ENCODE measurements at places on chromosomes 6 and 20.
A peak's percentile ranks its signal among the peaks of the same experiment; 100 is the strongest.

GRCh38 chr6:84271061-84271716 lies 43.7 kb upstream of the CEP162 start:
- DNase-seq = no peak

GRCh38 chr6:3331971-3332370 lies 73.2 kb downstream of the PSMG4 start:
- DNase-seq = no peak

GRCh38 chr6:39902786-39903465 lies 31.3 kb downstream of the MOCS1 start:
- DNase-seq = no peak

DNA sequence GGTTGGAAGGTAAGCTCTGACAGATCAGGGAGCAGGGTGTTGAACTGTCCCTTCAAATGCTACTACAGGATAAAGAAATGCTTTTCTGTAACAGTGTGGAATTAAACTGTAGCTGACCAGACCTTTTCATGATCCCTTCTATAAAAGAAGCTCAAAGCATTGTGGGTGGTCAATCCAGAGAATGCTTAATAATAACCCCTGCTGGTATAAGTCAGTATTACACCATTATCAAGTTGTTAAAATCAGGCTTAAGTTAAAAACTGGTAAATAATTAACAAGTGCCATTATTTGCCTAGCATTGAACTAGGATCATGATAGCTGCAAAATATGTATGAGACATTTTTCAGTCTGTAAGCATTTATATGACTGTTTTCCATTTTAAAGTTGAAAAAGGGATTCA lies 468.9 kb downstream of the PKHD1 start:
- DNase-seq = no peak

- no peak for DNase-seq
These were observed 14.8 kb upstream of the PCK1 start for GRCh38 chr20:57545927-57546662.

- no peak for DNase-seq
These were observed 347.9 kb upstream of the TSHZ2 start for GRCh38 chr20:52624281-52624680.

DNA sequence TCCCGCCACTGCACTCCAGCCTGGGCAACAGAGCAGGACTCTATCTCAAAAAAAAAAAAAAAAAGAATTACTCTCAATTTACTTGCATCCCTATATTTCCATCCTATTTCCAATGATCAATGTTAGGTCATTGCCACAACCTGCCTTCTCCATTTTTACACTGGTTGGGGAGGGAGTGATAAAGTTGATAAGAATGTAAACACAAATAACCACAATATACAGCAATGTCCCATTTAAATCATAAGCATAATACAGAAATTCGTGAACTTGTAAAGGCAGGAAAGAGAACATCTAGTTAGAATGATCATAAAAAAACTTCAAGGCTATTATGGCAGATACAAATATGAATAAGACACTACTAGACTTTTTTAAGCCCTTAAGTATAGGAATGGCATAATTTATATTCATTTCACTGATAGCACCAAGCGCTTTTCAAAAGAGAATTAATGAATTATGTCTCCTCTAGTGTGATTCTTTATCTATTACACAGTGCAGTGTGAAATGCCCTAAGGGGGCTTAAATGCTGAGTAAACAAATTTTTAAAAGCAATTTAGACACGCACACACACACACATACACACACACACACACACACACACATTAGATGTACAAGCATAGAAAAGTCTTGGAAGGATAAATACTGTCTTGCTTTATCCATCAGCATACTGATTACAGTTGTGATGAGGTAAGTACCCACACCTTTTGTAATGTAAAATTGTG lies 33.5 kb upstream of the RAB23 start:
- no peak for DNase-seq

DNA sequence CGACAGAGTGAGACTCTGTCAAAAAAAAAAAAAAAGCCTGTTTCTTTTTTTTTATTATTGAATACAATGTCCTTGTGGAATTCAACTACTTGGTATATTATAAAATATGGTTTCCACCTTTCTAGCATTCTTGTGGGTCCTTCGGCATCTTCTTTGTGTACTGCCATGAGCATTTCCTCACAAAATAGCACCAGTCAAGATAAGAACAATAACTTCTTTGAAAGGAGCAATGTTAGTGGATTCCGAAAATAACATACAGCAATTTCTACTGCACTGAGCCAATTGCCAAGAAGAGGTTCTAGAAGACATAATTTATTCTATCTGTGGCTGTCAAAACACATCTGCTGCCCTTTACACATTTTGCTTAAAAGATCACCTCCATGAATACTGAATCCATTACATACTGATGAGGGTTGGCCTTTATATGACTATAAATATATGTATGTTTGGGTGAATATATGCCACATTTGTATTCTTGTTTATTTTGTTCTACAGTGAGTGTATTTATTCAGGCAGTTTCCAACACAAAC lies 19.1 kb upstream of the SPTLC3 start:
- no peak for DNase-seq

GRCh38 chr20:52364405-52364804 lies 172.8 kb upstream of the ZFP64 start:
- DNase-seq = no peak

- no peak for DNase-seq
These were observed 13.8 kb downstream of the FOXQ1 start for GRCh38 chr6:1325461-1326309.

- DNase-seq = no peak
These were observed 11.7 kb downstream of the TPD52L1 start for GRCh38 chr6:125165256-125165655.

- DNase-seq = no peak
These were observed 156.9 kb downstream of the GPX5 start for GRCh38 chr6:28682542-28682941.

- DNase-seq = no peak
These were observed 96.2 kb upstream of the CNR1 start for GRCh38 chr6:88262332-88262731.

GRCh38 chr20:2108987-2109386 lies 7.4 kb downstream of the STK35 start:
- peak; percentile 44 for DNase-seq

DNA sequence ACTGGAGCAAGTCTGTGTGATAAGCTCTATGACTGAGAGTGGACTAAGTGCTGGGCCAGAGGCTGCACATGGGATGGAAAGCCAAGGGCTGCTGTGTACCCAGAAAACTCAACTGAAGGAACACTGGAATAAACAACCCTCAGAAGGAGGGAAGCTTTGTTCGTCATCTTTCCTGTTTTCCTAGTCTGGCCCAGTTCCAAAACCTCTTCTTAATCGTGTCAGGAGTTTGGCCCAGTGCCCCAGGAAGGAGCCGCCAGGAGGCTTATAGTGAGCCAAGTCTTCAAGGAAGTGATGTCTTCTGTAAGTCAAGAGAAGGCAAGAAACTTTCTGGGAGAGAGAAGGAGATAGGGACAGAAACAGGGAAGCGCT lies 23.3 kb upstream of the TOP1 start:
- peak; percentile 94 for DNase-seq

DNA sequence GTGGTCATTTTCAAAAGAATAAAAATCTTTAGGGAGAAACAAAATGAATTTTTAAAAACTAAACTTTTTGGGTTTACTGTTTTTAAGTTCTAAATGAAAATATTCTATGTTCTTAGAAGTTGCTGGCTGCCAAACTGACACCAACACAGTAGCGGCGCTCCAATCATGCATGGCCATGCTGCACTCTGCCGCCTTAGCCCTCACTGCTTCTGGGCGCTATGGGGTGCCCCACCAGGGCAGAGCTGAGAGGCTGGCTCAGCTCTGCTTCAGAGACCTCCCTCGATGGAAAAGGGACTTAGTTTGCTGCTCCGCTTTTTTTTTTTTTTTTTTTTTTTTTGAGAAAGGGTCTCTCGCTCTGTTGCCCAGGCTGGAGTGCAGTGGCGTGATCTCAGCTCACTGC lies 20.9 kb downstream of the EZR start:
- DNase-seq = no peak

- no peak for DNase-seq
These were observed 176.6 kb upstream of the FERMT1 start for GRCh38 chr20:6299456-6299855.

DNA sequence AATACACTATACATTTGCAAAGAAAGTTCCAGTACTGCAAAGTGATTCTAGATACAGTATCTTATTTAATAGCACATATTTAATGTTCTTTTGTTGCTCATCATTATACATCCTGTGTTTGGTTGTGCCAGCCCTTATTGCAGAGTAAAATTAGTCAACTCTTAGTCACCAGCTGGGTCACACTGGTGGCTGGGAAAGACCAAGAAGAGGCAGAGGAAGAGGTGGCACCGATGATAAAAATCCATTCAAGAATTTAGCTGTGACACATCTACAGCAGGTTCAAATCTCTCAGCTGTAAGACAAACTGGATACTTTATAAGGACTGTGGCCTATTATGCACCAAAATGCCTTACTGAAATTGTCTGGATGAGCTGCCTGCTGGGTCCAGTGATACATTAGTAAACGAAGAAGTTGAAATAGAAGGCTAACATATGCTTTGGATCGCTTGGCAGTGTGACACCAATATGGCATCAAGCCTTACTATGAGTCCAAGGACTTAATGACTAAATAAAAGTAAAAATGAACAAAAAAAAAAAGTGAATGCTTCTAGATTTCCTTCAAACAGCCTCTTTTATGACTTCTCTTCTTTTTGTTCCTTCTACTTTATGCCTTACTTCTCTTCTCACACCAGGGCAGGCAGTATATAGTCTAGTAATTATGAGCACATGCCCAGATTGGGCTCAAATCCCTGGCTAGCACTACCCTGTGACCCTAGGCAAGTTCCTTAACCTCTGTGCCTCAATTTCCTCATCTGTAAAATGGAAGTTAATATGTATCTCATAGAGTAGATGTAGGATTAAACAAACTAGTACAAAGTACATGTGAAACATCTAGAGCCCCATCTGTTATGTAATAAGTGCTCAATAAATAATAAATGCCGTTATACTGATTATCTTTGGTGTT lies 29.4 kb upstream of the RNF8 start:
- DNase-seq = no peak

- no peak for DNase-seq
These were observed 98.4 kb downstream of the FOXC1 start for GRCh38 chr6:1708122-1708521.

GRCh38 chr6:109194880-109195279 lies 99.6 kb downstream of the CEP57L1 start:
- no peak for DNase-seq

DNA sequence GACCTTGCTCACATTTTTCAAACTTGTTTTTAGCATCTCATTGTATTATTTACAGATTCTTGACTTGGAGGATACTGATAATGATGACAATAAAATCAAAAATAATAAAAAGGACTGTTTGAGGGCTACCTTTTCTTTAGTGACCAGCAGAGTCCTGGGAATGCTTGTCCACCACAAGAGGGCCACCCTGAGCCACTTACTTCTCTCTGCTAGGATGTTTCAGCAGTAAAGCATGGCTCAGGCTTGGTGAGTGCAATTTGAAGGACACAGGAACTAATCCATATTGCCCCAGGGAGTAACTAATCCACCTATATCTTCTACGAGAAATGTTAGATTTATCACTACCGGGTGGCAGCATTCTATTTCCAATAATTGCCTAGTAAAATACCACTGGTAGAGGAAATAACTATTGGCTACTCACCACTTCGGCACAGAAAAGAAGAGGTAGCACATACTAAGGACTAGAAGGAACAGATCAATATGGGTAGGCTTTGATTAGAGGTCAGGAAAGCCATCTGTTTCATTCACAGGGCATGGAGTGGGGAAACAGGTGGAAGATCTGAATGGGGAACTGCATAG lies 5.8 kb upstream of the KIAA0408 start:
- DNase-seq = peak; percentile 70

DNA sequence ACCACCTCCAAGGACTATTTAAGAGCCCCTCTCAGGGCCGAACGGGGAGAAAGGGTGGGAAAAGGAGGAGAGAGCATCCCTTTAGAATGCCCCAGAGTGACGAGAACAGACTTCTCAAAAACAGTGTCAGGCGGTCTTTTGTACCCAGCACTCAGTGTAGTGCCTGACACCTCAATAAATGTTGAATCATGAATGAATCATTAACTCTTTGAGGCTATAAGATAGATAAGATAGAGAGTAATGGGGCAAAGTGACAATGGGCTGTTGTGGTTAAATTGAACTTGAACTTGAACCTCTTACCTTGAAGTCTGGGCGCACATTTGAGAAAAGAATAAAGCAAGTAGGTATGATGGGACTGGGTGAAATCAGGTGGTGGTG lies 7.4 kb downstream of the TCF21 start:
- no peak for DNase-seq

DNA sequence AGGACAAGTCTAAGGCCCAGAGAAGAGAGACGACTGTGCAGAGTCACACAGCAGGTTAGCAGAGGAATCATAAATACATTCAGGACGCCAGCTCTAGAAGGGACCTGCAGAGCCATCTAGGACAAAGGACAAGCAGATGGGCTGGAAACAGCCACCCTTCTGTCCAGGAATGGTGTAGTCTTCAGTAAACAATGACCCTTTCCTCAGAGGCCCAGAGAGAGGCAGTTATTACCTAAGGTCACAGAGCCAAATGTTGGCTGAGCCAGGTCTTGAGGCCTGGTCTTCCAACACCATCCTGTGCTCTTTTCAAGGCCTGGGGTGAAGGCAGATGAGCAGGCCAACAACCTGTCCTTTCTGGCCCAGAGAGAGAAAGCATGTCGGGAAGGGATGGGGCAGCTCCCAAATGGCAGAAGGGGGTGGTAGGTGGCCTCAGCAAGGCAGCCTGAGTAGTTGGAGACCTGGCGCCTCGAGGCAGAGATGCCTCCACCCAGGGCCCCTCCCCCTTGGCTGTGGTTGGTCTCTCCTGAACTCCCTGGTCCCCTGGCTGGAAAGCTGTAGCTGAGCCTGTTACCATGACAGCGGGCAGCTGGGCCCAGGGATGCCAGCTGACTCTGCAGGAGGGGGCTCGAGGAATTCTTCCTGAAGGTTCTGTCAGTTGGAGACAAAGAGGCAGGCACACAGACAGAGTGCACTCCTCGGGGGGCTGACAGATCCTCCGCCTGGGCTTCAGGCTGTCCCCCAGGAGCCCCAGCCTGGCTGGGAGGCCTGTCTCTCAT lies 24.8 kb downstream of the EPB41L1 start:
- no peak for DNase-seq

GRCh38 chr6:140670021-140670420 lies 1295.6 kb upstream of the CITED2 start:
- no peak for DNase-seq

GRCh38 chr6:113104541-113104940 lies 752.6 kb upstream of the MARCKS start:
- DNase-seq = no peak

- DNase-seq = no peak
These were observed 51.7 kb downstream of the PANK2 start for GRCh38 chr20:3940905-3941304.

DNA sequence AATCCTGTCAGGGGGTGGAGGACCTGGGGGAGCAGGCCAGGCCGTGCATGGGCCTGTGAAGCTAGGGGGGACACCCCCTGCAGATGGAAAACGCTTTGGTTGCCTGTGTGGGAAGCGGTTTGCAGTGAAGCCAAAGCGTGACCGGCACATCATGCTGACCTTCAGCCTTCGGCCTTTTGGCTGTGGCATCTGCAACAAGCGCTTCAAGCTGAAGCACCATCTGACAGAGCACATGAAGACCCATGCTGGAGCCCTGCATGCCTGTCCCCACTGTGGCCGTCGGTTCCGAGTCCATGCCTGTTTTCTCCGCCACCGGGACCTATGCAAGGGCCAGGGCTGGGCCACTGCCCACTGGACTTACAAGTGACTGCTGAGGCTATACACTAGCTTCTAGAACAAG lies 1.8 kb downstream of the ZBTB9 start:
- DNase-seq = no peak

All from uterus (tissue), 4 donors.